NCI-H2081 treated with DMSO at 0.1 percent for 48 hours (cell line): ENCODE measurements at places on chromosomes 4 and X.
A peak's percentile ranks its signal among the peaks of the same experiment; 100 is the strongest.

GRCh38 chr4:109691411-109691920, 11.8 kb downstream of the CASP6 start:
- DNase-seq: no peak

DNA sequence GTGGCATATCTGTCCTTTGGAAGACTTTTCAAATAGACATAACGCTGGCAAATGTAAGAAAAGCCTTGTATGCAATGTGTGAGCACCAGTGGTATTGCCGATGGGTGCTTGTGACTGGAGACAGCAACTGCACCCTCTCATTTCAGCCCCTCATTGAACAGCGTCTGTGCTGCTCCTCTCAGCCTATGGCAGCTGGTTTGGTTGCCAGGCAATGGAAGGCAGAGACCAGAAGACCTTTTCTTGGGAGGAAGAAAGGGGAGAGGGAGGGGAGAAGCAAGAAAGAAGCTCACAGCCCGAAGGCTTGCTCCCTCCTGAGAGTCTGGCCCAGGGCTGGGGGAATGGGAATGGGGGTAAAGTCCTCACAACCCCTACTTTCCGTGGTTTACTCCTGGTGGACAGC, 20.2 kb downstream of the ZCCHC13 start:
- no peak for DNase-seq

DNA sequence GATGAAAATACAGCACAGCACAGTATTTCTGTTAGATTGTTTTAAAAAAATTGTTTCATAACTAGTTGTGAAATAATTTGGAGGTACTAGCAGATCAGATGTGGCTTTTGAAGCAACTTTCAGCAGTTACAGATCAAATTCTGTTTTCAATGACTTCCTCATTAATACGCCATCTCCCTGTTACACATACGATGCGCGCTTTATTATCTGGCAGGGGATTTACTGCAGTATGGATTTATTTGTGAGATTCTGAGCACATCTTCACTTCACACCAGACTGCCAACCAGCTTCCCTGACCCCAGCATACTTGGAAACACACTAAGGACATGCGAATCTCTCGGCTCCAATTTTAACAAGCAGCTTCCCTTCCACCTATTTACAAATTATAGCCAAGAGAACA, 235.5 kb upstream of the DIAPH2 start:
- DNase-seq: no peak

GRCh38 chr4:159290321-159291030, 187.6 kb downstream of the RAPGEF2 start:
- no peak for DNase-seq

DNA sequence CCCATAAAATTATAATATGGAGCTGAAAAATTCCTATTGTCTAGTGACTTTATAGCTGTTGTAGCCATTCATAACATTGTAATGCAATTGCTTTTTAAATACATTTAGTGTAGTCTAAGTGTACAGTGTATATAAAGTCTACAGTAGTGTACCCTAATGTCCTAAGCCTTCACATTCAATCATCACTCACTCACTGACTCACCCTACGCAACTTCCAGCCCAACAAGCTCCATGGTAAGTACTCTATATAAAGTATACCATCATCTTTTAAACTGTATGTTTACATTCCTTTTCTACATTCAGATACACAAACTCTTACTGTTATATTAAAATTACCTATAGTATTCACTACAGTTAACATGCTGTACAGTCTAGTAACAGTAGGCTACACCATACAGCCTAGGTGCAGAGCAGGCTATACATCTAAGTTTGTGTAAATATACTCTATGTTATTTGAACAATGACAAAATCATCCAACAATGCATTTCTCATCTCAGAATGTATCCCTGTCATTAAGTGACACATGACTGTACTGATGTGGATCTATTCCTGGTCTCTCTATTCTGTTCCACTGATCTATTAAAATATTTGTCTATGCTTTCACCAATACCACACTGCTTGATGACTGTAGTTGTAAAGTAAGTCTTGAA, 33.7 kb downstream of the CLOCK start:
- no peak for DNase-seq

DNA sequence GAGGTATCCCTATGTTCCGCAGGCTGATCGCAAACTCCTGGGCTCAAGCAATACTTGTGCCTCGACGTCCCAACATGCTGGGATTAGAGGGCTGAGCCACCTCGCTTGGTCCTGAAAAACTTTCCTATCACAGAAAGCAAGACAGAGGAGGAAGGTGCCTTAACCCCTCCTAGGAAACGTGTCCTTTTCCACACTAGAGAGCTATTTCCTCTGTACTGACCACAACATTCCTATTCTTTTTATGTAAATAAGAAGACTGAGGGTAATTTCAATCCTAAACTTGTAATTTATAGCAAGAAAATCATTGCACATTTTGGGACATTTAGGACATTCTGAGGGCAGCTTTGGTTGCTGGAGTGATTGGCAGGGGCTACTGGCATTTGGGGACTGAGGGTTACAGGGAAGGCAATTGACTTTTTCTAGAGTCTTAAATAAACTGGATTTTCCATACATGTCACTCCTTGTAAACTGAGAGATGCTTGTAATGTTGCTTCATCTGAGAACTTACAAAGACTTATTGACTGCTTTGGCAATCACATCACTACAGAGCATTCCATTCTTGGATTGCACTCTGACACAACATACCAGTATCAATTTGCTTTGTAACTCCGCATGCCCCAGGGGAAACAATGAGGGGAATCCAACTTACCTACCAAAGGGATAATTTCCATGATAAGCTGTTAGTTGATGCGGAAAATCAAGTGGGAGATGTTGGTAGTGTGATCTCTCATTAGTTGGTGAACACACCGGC, 15.6 kb downstream of the XAGE3 start:
- no peak for DNase-seq

- DNase-seq: no peak
These were observed at the start of gene ADH4 for GRCh38 chr4:99144070-99144469. ADH4 (minus strand) TSS chr4:99144297; CDS start chr4:99144222, 75 bp downstream.

- DNase-seq: no peak
These were observed 305.7 kb downstream of the PDHA2 start for GRCh38 chr4:96145601-96146000.

DNA sequence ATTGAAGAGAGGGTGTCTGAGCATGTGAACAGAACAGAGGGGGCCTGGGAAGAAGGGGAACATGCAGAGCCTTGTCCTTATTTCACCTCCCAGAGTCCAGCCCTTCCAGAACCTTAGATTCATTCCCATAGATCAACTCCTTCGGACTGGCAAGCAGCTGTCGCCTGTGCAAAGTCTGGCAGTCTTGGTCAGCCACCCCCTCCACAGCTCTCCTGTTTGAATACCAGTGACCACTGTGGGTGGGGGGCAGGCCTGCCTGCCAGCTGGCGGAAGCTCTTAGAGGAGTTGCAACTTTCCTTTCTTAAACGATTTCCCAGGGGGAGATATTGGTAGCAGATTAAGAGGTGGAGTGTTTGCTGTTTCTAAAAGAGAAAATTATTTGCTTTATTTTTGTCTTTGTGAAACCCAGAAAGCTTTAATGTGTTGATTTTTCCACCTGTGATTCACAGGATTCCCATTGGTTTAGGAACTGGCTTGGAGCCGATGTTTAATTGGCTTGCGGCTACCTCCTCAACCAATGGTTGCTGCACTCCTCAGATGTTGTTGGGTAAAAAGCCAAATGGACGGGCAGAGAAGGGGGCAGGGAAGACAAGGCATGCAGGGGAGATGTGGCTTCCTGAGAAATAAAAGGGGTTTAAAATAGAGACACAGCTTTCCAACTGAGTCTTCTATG, 62.2 kb upstream of the PRPS1 start:
- DNase-seq: peak; percentile 4

DNA sequence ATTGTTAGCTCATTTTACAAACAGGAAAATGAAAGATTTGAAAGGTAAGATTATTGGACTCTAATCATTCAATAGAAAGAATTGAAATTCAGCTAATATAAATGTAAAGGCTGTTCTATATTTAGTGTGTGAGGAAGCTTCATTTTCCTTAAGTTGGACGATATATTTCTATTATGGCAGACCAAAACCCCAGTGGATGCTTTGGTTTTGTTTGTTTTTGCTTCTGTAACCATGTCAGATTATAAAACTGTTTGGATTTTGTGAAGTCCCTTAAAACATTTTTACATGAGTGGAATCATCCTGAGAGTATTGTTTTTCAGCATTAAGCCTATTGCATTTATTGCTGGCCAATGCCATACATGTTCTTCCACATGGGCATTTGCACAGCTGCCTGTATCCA, 110.2 kb upstream of the ENPEP start:
- no peak for DNase-seq

- DNase-seq: no peak
These were observed 86.1 kb downstream of the SOWAHB start for GRCh38 chr4:76811604-76812412.
